ENCODE measurements at places on chromosomes 7 and 10. TPM values are rescaled to one million over a fixed set of nuclear protein-coding genes. Genes with fewer than 3 reads are reported as not detected.

GRCh38 chr7:50595491-50596102, 30.4 kb upstream of the DDC start:
- DNase-seq: peak; percentile 28

DNA sequence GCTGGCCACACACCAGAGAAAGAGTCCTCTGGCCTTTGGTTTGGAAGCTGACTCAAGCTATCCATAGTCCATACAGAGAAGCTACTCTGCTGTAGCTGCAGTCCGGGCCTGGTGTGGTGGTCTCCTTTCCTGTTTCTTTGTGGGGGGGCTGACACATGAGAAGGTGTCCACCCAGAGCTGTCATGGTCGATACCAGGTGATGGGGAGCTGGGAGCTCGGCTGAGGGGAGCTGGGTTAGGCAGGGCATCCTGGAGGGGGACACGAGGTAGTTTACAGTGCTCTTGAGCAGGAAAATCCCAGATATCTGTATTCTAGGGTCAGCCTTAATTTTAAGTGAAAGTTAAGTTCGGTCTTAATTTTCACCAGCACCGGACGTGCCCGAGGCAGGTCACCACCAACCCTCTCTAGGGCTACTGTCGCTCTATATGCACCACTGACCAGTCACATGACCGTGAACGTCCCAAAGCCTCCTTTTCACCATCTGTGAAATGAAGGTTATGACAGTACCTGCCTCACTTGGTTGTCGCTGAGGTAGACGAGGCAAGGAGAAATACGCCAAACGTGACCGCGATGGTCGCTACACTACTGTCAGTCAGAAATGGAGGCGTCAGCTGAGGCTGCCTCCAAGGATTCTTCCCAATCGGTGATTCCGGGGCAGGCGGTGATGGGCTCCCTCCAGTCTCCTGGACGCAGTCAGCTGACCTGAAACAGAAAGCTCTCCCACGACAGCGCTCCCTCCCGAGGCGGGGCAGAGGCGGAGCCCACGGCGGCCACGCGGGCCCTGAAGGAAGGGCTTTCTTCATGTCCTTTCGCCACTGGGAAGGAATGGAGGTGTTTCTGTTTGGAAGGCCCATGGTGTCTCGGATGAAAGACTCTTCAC, 69.4 kb upstream of the SHH start:
- DNase-seq: no peak

- peak; percentile 43 for DNase-seq
Observed at GRCh38 chr7:964401-965231, 10.1 kb upstream of the ADAP1 start.

HABP2 gene
- not detected for total RNA-seq

CUEDC2 gene
- total RNA-seq: 73.3 TPM

DNA sequence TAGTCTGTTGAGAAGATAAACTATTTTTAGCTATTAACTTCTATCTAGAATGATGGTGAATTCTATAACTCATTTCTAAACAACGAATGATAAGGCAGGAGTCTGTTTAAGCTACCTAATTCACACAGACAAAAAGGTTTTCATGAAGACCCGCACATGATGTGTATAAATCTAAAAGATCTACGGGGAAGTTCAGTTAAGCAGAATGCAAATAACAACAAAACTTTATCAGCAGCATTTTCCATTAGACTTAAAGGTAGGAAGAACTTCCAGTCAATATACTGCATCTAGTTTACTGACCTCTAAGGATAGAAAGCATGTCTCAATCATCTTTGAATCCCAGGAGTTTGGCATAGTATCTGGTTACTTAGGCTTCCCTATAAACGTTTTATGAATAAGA, 62.6 kb downstream of the CDK6 start:
- DNase-seq: no peak

HOXA2 gene
- total RNA-seq: 0.42 TPM

DNA sequence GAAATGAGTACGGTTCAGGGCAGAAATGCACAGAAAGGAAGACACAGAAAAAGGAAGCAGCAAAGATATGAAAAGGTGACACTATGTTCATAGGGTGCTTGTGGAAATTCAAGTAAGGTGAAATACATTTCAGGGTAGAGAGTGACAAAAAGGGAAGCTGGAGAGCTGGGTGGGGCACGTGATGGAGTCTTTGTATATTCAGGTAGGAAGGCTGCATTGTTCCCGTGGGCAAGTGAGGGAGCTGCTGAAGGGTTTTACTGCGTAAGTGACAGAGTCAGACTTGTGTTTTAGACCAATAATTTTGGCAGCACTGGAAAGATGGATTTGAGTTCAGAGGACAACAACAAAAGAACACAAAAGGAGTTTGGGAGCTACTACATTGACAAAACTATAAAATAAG, 35.3 kb upstream of the ANK3 start:
- DNase-seq: no peak

- DNase-seq: no peak
Observed at GRCh38 chr7:92754919-92755581, 81.3 kb downstream of the CDK6 start.

DNA sequence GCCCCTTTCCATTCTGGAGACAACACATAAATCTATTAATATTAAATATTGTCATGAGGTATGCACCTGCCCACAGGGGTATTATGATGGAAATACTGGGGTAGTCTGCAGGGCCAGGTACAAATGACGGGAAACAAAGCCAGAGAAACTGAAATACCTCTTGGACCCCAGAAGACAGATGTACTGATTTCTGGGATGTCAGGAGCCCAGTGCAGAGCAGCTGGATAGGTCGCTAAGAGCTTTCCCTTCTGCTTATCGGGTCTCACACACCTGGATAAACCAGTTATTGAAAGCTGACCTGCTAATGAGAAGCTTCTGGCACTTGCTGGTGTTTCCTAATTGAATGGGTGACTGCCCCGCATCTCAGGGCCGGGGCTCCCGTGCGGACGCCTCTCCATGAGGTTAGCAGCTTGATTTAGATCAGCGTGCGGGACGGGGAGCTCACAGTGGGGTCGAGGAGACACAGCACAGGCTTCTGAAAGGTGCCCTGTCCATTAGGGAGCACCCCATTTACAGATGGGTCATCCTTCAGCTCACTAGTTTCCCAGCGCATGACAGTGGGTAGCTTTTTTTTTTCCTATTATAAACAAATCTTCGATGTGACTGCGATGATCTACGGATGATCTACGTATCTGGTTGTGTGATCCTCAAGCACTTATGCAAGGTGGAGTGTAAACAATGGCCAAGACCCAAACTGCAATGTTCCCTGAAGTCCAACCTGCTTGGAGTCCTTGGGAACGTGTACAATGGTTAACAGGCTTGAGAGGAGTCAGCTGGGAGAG, 1.5 kb upstream of the INSIG1 start:
- DNase-seq: no peak

DNA sequence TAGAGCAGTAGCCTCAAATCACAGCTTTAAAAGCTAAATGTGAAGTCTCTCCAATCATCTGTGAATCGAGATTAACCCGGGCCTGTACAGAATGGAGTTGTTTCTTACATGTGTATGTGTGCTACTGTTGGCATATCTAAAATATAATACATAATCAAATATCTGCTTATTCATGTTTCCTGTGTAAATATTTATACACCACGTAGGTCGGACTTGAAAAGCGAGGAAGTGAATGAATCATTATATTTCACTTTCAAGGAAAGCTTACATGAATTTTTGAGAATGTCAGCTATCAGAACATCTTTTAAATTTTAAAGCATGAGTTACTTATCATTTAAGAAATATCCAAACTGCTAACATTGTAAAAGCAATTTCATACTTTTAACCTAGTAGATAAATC, 233.3 kb downstream of the SLC25A13 start:
- no peak for DNase-seq

RHEB gene
- total RNA-seq: 98.8 TPM

GRCh38 chr10:62170732-62171131, 97.9 kb downstream of the RTKN2 start:
- DNase-seq: no peak

DNA sequence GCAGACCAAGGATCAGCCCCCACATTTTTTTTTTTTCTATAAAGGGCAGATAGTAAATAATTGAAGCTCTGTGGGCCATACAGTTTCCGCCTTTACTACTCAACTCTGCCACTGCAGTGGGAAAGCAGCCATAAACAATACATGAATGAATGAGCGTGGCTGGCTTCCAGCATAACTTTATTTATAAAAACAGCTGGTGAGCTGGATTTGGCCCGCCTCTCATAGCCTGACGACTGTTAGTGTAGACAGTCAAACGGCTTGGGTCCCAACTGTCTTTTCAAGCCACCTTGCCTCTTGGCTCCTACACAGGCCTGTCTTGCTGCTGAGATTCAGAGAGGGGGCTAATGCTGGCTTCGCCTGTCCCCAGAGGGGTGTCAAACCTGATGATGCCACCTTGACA, 169.8 kb upstream of the GPR26 start:
- no peak for DNase-seq

GRCh38 chr7:114104035-114104434, 185.2 kb upstream of the PPP1R3A start:
- no peak for DNase-seq

ZNF273 gene
- total RNA-seq: 23.7 TPM

Data from OCI-LY7 (cell line).